Activated CD4-positive, alpha-beta T cell treated with anti-CD3 and anti-CD28 coated beads for 36 hours (primary cell): ENCODE measurements at places on chromosomes 11 and 22.

DNA sequence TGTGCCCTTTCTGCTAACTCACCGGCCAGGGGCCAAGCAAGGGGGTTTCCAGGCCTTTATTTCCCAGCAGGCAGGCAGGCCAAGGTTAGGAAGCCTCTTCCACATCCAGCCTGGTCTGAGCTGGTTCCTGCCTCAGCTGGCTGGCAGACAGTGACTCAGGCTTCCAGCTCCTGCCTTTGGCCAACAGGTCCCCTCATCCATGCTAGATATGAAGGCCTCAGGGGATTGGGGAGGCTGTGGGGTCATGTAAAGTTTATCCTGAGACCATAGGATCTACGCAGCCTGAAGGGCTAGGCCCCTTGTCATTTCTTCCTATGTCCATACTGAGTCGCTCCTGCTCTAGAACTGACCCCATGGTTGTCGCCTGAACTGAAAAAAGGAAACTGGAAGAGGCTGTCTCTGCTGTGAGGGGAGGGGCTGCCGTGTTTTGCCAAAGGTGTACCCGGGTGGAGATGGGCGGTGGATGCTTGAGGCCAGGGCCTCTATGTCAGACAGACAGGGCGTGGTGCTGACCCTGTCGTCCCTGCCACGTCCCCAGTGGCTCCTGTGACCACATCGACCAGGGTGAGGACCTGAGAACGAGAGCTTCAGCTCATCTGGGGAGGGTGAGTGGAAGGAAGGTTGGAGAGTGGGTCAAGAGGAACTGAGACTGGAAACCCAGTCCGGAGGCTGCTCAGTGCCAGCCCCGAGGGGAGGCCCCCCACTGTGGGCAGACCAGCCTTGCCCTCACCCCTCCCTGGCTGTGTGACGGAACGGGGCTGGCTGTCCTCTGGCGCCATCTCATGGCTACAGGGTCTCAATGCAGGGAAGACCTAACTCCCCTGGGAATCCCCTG is 17.0 kb downstream of the P2RY6 start:
- peak; percentile 75 for DNase-seq
- no peak overlapping the region for H3K4me3 ChIP-seq
- H3K27ac ChIP-seq: no peak overlapping the region
- no peaks in the 10 kb centered on the region for H3K27me3 ChIP-seq
- H3K36me3 ChIP-seq: no peaks in the 10 kb centered on the region
- H3K4me1 ChIP-seq: peaks cover 6% of the 10 kb centered on the region

DNA sequence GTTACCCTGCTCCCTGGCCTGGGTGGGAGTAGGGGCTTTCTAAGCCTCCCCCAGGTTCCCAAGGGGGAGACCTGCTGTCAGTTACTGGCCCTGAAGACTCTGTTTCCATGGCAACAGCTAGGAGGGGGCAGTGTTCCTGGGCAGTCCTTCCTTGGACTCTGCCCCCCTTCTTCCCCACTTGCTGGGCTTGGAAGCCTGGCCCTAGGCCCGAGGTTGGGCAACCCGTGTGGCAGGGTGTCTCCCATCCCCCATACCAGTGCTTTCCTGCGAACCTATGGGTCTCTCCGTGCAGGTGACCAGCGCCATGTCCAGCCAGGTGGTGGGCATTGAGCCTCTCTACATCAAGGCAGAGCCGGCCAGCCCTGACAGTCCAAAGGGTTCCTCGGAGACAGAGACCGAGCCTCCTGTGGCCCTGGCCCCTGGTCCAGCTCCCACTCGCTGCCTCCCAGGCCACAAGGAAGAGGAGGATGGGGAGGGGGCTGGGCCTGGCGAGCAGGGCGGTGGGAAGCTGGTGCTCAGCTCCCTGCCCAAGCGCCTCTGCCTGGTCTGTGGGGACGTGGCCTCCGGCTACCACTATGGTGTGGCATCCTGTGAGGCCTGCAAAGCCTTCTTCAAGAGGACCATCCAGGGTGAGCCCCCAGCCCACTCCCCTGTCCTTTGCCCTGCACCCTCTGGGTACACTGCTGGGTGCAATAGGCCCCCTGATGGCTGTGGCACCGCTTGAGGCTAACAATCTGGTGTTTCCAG is 1.7 kb downstream of the ESRRA start:
- H3K27me3 ChIP-seq: no peaks in the 10 kb centered on the region
- DNase-seq: no peak
- H3K36me3 ChIP-seq: peaks cover 19% of the 10 kb centered on the region
- H3K27ac ChIP-seq: peak overlapping the region; percentile 96
- H3K4me1 ChIP-seq: peaks cover 30% of the 10 kb centered on the region

DNA sequence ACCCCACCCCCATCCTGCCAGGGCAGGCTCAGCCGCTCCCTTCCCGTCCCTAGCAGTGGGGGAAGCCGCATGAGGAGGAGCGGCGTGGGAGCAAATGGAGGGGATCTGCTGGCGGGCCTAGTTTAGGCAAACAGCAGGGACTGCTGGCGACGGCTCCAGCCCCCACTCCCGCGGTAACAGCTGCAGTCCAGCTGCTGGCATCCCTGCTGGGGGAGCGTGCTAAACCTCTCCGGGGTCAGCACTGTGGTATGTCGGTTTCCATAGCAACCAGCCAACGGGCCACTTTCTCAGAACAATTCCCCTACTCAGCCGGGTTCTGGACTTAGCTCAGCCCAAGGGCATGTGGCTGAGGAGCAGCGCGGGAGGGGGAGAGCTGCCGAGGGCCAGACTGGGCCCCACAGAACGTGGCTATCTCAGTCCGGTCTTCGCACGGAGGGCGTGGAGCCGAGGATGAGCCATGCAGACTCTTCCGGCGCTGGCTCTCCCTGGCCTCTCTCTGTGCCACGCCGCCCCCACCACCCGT is 98.8 kb downstream of the PKNOX2 start:
- H3K27me3 ChIP-seq: peaks cover 35% of the 10 kb centered on the region
- no peak overlapping the region for H3K4me3 ChIP-seq
- H3K4me1 ChIP-seq: no peaks in the 10 kb centered on the region
- H3K36me3 ChIP-seq: no peaks in the 10 kb centered on the region

GRCh38 chr11:11659567-11660362 is 38.0 kb upstream of the GALNT18 start:
- no peak overlapping the region for H3K27ac ChIP-seq
- H3K4me3 ChIP-seq: no peak overlapping the region
- peaks cover 8% of the 10 kb centered on the region for H3K27me3 ChIP-seq
- H3K4me1 ChIP-seq: no peaks in the 10 kb centered on the region

DNA sequence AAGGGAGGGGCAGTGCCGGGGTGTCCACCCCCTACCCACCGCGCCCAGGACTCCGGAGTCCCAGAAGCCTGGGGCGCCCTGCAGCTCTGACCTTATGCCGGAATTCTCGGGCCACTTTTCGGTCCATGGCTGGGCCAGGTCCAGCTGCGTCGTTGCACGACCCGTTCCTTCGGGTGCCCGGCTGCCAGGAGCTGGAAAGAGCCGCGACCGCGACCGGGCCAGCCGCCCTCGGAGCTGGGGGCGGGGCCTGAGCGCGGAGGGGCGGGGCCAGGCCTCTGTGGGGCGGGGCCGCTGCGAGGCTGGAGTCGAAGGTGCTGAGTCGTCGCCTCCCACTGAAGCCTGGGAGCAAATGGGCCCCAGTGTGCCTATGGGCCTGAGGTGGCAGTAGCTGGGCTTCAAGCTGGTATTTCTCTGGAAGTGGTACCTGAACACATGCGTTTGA is at the start of gene USH1C:
USH1C (minus strand) TSS at position 236 of the 442 bp plus-strand sequence; CDS start at position 127, 109 bp downstream.
- peaks cover 34% of the 10 kb centered on the region for H3K27me3 ChIP-seq
- no peaks in the 10 kb centered on the region for H3K36me3 ChIP-seq
- peaks cover 3% of the 10 kb centered on the region for H3K4me1 ChIP-seq
- no peak within 1 kb of the TSS for H3K4me3 ChIP-seq
